ENCODE measurements at places on chromosomes 2 and 18. TPM values are rescaled to one million over a fixed set of nuclear protein-coding genes. Genes with fewer than 3 reads are reported as not detected.

- H3K27me3 ChIP-seq: no peaks in the 10 kb centered on the region
- H3K27ac ChIP-seq: no peak overlapping the region
- DNase-seq: no peak
- H3K4me3 ChIP-seq: no peak overlapping the region
These were observed 36.3 kb downstream of the MAIP1 start for GRCh38 chr2:199991691-199992090.

Gene AQP12B
- total RNA-seq: not detected

DNA sequence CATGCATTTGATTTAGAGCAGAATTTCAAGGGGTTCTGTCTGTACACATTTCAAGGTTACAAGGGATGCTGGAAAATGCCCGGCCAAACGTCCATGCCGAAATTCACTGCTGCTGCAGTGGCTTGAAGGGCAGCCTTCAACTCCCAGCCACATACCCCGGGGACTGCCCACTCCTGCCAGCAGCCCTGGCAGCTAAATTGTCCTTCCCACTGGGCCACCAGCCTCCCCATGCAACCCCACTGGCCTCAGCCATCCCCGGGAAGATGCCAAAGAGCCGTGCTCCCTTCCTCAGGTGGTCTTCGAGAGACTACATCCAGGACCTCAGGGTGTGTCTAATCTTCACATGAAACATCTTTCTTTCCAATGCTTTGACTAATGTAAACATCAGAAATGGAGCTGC lies 478.7 kb upstream of the MYT1L start:
- no peaks in the 10 kb centered on the region for H3K36me3 ChIP-seq
- H3K27me3 ChIP-seq: no peaks in the 10 kb centered on the region
- no peak for DNase-seq
- H3K4me3 ChIP-seq: no peak overlapping the region

Gene ANKRD53
- total RNA-seq: 4.5 TPM

- H3K27ac ChIP-seq: no peak overlapping the region
- no peaks in the 10 kb centered on the region for H3K4me1 ChIP-seq
- no peaks in the 10 kb centered on the region for H3K36me3 ChIP-seq
- DNase-seq: no peak
- no peak overlapping the region for H3K4me3 ChIP-seq
These were observed 59.9 kb upstream of the PEX13 start for GRCh38 chr2:60957643-60958042.

Gene ABCG5
- total RNA-seq: not detected

Measured in ovary (tissue), 10 donors.